ENCODE measurements at places on chromosomes 2 and 18.

GRCh38 chr2:96105994-96106715 is 10.2 kb downstream of the ADRA2B start:
- H3K4me1 ChIP-seq: peaks cover 74% of the 10 kb centered on the region
- H3K27me3 ChIP-seq: no peaks in the 10 kb centered on the region
- H3K4me3 ChIP-seq: no peak overlapping the region

GRCh38 chr2:200086911-200087310 is 131.5 kb downstream of the MAIP1 start:
- H3K4me1 ChIP-seq: no peaks in the 10 kb centered on the region
- H3K27me3 ChIP-seq: peaks cover 6% of the 10 kb centered on the region
- no peaks in the 10 kb centered on the region for H3K36me3 ChIP-seq
- no peak overlapping the region for H3K4me3 ChIP-seq
- DNase-seq: no peak

- H3K36me3 ChIP-seq: peaks cover 8% of the 10 kb centered on the region
- DNase-seq: no peak
Observed at GRCh38 chr2:230770804-230771203, 58.2 kb downstream of the CAB39 start.

GRCh38 chr2:22897428-22897827 is 487.6 kb upstream of the KLHL29 start:
- no peaks in the 10 kb centered on the region for H3K4me1 ChIP-seq
- H3K27me3 ChIP-seq: peaks cover 21% of the 10 kb centered on the region
- DNase-seq: no peak
- no peaks in the 10 kb centered on the region for H3K36me3 ChIP-seq
- no peak overlapping the region for H3K27ac ChIP-seq

- no peaks in the 10 kb centered on the region for H3K27me3 ChIP-seq
- peaks cover 27% of the 10 kb centered on the region for H3K4me1 ChIP-seq
- DNase-seq: no peak
- H3K27ac ChIP-seq: no peak overlapping the region
- H3K36me3 ChIP-seq: no peaks in the 10 kb centered on the region
Observed at GRCh38 chr2:11156396-11157075, 1.3 kb downstream of the SLC66A3 start.

GRCh38 chr18:58558471-58558870 is 70.4 kb downstream of the ALPK2 start:
- DNase-seq: no peak
- H3K36me3 ChIP-seq: peaks cover 4% of the 10 kb centered on the region
- H3K4me3 ChIP-seq: no peak overlapping the region
- H3K27ac ChIP-seq: peak overlapping the region; percentile 93

GRCh38 chr2:190376591-190377245 is 31.4 kb upstream of the MFSD6 start:
- H3K4me1 ChIP-seq: peaks cover 7% of the 10 kb centered on the region
- no peaks in the 10 kb centered on the region for H3K27me3 ChIP-seq
- DNase-seq: no peak
- no peaks in the 10 kb centered on the region for H3K36me3 ChIP-seq

GRCh38 chr2:217116610-217117009 is 256.7 kb upstream of the TNP1 start:
- no peaks in the 10 kb centered on the region for H3K4me1 ChIP-seq
- no peak for DNase-seq
- H3K27me3 ChIP-seq: no peaks in the 10 kb centered on the region
- no peak overlapping the region for H3K27ac ChIP-seq
- H3K4me3 ChIP-seq: no peak overlapping the region
- H3K36me3 ChIP-seq: no peaks in the 10 kb centered on the region

DNA sequence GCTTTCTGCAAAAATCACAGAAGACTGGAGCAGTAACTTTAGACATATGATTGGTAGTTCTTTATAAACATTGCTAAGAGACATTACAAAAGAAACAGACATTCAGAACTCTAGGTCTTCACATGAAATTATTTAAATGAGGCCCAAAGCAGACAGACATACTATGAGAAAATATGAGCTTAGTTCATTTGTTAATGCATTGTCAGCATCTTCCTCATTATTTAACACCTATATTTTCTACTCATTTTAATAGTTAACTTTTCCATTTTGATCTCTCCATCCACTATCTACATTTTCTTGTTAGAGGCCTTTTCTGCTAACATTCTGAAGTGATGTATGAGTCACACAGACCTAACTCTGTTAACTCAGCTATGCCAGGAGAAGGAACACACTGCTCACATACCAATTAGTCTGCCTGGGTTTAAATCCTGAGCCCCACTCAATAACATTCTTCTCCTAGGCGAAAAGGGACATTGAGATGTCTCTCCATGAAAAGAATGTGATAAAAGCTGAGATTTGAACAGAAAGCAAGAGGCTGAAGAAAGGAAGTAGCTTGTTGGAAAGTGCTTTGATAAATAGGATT is 400.3 kb upstream of the PKDCC start:
- no peak overlapping the region for H3K27ac ChIP-seq

All from left ventricle myocardium inferior (tissue), 1 donor.